Activated T-cell treated with anti-CD3 and anti-CD28 coated beads for 48 hours (primary cell): ENCODE measurements at places on chromosomes 2 and 18.

DNA sequence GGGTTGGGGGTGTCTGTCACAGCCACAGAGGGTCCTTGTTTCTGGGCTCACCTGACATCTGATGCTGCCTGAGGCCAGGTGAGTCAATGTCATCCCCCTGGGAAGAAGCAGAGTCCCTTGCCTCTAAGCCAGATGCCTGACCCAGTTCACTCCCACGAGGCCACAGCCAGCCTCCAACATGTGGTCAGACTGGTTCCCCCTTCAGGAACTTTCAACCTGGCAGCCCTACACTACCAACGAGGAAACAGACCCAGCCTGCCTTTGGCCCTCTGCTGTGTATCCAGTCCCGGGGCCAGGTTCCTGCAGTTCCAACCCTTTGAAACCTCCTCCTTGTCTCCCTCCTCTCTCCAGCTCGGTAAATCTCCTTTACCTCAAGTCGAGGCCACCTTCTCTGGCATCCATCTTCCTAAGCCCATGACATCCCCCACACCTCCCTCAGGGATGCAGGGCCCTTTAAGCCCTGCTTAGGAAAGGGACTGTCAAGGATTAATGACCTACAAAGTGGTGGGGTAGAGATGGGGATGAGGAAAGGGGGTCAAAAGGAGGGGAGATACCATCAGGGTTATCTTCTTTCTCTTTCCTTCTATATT is 49.2 kb upstream of the SMAD2 start:
- DNase-seq, result no peak

DNA sequence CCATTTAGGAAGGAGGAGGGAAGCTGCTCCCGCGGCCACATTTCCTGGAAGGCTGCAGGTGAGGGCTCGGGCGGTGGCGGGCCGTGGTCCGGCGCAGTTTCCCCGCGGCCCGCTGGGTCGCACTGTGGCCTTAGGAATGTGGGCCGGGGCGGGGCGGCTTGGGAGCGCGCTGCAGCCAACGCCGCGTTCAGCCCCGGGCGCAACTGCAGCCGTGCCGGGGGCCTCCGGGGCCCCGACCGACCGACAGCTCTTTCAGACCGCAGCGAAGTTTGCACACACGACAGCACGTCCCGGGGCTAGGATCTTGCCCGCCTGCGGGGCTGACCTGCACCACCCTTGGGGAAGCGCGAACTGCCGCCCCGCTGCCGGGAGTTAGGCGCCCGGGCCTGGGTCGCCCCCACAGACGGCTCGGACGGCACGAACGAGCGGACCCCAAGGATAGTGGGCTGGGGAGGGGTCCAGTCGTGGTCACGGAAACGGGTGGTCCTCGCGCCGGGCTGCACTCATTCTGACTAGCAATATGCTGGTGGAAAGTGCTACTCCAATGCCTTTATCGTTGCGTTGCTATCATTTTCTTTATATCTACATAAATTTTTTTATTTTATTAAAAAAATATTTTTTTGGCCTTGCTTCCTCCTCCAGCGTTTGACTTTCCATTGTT is 69.9 kb upstream of the DLX2 start:
- DNase-seq, result peak; percentile 57

GRCh38 chr18:46148810-46149209 is 44.6 kb downstream of the HAUS1 start:
- DNase-seq, result no peak

DNA sequence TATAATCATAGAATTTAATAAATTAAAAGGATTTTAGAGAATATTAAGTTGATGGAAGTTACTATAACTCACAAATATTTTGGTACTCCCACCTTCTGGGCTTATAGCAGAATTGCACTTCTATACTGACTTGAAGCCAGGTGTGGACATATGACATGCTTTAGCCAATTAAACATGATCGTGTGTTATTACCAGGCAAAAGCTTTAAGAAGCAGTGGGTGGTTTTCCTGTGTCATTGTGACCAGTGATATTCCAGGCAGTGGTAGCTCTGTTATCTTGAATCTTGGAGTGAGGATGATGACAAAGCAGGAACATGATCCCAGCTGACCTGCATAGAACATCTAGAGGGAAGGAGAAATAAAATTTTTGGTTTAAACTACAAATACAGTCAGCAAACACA is 370.9 kb upstream of the ZEB2 start:
- no peak for DNase-seq

DNA sequence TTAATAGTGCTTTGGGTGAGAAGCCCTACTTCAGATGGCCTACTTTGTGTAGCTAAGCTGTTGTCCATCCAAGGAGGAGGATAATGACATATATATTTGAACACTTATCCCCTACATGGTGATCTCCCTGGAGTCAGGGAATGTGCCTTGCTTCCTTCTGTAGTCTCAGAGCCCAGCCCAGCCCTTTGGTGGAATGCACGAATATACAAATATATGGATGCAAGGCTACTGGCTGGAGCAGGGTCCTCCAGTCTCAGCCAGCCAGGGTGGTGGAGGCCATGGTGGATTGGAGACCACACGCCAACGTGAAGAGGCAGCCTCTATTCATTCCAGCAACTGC is 150.6 kb upstream of the RIOK3 start:
- DNase-seq, result no peak

- DNase-seq, result no peak
These were observed 401.6 kb downstream of the CLIP4 start for GRCh38 chr2:29516767-29517166.

GRCh38 chr2:233455006-233455405 is 100.7 kb downstream of the DGKD start:
- no peak for DNase-seq

DNA sequence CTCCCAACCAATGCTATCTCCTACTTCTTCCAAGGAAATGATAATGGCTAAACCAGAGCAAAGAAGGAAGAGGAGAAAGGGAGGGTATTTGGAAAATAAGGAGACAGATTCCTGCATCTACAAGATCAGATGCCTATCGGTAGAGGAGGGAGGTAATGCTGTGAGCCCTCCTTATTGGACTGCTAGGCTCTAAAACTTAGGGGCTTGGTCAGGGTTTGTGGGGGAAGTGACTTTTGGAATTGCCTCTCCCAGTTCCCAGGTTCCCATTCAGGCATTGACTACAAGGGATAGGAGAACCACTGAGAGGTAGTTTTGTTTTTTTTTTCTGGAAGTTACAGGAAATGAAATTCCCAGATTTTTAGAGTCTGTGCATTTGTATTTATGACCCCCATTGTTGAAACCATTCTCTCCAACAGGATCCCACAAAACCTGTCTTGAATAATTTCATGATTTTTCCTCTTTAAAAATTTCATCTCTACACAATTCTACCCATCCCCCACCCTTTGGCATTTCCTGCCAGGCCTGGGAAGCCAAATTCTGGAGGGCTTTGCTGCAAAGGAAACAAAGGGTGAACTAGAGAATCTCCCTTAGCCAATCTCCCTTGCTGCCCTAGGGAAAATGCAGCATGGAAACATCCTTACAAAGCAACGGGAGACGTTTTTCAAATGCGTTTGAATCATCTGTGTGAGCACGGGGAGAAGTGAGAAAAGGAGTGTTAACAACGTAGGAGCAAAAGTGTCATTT is 282.1 kb upstream of the EPAS1 start:
- no peak for DNase-seq

DNA sequence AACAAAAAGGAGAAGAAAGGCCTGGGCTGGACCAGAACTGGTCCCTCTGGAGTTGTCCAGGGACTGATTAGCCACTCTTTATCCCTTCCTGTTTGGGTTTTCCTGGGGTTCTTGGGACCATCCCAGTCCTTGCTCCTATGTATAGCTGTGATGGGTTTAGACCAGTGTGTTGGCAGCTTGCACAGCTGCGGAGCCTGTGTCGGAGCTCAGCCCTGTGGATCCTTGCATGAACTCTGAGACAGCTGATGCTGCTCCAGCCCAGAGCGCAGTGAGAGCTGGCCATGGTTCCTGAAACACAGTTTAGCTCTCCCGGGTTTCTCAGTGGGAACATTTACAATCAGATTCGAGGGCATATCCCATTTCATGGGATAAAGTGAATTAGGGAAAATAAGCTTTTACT is 16.9 kb downstream of the IMPA2 start:
- DNase-seq, result no peak

- peak; percentile 4 for DNase-seq
These were observed 39.1 kb upstream of the FAM136A start for GRCh38 chr2:70340761-70341476.

GRCh38 chr2:37647971-37648330 is 23.5 kb downstream of the CDC42EP3 start:
- DNase-seq, result no peak

GRCh38 chr2:231323316-231323715 is 72.2 kb upstream of the B3GNT7 start:
- no peak for DNase-seq

DNA sequence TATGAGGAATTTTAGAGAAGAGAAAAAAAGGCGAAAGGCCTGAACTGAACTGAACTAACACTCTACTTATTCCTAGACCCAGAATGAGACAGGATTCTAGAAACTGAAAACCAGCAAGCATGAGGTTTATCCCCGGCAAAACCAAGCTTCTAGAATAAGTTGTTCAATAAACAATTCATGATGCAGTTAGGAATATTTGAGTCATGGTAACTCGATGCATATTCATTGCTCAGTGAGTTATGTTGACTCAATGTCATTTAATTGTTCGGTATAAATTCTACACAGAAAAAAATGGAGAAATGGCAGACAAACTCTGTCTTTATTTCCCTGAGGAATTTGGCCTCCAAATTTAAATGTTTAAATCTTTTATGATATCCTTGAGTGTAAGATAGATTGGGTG is 321.5 kb downstream of the SATB2 start:
- DNase-seq, result no peak

- DNase-seq, result no peak
These were observed 26.3 kb upstream of the TMEM182 start for GRCh38 chr2:102735416-102736109.

DNA sequence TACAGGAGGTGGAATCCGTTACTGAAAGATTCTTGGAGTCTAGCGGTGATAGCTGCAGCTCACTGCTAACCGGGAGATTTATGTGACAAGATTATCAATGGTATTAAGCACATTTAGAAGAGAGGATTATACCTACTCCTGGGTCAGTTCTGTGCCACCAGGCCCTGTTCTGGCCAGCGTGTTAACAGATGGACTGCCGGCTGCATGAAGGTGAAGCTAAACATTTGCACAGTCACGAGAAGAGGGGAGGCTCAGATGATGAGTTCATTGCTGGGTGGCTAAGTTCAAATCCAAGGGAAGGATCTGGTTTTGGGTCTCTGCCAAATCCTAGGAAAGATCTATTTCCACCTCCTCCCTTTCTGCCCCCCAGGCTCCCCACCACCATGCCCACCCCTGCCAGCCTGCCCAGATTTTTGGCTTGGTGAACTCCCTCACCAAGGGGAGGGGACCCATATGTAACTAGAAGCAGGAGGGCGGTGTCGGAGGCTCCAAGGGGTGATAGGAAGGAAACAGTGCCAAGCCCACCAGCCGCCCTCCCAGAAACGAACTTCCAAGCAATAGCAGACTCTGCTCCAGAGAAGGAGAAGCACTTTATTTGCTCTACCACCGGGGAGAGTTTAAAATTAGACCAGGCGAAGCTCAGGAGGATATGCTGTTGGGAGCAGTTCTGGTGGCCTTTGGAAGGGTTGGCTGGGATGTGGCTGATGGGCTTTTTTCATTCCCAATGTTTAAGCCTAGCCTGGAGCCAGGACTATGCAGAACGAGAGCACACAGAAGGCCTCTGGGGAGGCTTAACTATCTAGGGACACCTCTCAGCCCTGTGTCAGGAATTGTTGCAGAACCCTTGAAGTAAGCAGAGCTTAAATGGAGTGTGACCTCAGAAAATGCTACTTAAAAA is 200.5 kb downstream of the KLHL29 start:
- DNase-seq, result no peak

DNA sequence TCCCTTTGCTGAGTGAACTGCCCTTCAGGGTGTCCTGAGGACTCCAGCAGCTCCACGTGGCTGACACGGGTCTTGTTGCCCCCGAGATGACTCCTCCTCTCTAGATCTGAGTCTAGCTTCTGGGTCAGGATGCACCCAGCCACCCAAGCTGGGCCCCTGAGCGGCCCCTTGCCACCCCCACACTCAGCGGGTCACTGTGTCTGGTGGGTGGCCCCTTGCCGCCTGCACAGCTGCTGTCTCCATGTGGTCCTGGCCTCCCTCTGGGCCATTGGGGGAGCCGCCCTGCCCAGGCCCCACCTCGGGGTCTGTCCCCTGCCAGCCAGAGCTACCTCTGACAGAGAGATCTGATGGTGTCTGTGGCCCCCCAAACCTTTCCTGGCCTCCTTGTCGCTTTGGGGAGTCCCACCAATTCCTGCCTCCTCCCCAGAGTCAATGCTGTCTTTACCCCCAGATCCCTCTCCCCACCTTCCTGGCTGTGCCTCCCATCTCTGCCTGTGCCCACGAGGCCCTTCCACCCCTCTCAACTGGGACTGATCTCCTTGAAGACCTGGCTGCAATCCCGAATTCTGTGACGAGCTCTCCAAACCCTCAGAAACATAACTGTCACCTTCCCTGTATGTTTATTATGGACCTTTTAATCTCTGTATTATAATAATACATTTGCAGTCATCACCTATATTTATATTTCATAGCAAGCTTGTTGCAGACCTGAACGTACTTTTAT is 46.5 kb downstream of the TWIST2 start:
- no peak for DNase-seq

GRCh38 chr2:67159929-67160328 is 237.2 kb upstream of the ETAA1 start:
- DNase-seq, result no peak

GRCh38 chr2:160201849-160202539 is 1.9 kb upstream of the ITGB6 start:
- DNase-seq, result no peak

GRCh38 chr2:60934165-60934722 is 52.9 kb downstream of the REL start:
- no peak for DNase-seq

- no peak for DNase-seq
These were observed 49.3 kb downstream of the TRAF3IP1 start for GRCh38 chr2:238369591-238370040.

DNA sequence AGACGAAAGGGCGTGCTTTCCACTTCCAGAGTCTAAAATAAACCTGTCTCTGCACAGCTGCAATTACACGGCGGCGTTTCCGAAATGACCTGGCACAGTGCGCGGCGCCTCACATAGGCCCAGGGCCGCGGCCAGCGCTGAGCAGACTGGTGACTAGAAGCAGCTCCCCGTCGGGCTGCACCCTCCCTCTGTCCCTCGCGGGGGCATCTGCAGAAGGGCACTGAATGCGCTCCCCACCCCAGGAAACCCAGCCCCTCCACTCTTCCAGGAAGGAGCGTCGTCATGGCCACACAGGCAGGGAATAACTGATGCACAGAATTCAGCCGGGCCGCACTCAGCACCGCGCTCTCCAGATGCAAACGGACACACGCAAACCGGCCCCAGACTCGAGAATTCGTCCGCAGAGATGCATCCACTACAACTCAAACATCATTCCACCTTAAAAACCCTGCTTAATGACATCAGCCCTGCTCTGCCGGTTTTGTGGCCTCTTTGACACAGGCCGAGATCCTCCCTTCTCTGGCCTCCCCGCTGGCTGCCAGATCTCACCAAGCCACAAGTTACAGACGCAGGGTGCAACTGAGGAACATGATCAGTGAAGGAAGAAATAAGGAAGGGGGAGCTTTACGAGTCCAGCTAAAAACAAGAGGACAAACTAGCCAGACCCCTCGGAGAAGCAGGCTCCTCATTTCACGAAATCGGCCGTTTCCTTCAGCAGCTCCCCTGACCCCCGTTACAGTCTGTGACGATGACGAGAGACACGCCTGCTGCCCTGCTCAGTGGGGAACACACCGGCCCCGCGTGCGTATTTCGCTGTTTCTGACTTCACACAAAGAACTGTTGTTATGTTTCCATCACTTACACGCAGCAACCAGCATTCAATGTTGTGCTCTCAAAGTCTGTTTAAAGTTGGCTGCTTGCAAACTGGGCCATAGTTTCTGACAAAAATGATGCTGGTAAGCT is 40.2 kb downstream of the MBP start:
- DNase-seq, result no peak

- no peak for DNase-seq
These were observed 24.9 kb downstream of the ASAP2 start for GRCh38 chr2:9231291-9232165.
